ENCODE measurements at places on chromosomes 11 and 22.

DNA sequence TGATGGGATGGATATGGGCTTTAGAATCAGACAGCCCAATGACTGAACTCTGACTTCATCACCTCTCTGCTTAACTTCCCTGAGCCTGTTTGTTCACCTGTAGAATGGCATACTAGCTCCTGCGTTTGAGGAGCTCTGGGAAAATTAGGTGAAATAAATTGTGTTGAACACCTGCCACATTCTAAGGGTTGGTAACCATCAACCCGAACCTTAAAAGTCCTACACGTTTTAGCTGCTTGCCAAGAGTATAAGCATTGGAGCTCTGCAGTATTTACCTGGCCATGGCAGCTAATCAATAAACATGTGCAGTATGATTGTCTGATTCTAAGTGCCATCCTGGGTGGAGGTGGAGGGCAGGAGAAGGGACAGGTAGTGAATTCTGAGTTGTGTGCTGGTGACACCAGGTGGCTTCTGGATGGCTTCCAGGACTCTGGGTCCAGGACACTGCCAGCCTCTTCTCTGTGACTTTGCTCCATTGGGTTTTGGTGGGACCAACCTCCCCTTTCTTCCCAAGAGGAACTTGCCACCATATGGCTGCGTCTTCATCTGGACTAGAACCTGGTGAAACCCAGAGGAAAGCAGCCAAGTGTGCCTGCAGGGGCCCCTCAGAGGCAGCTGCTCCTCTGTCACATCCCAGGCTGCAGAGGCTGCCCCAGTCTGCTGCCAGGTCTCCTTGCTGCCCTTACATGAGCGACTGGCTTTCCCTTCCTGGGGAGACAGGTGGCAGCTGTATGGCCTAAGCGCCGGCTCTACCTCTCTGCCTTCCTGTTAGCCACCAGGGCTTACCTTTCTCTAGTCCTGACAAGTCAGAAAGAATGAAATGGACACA, 85.6 kb downstream of the CACNG2 start:
- DNase-seq, result no peak

- no peak for DNase-seq
Observed at GRCh38 chr11:44011797-44012196, 36.0 kb upstream of the ACCSL start.

GRCh38 chr22:32042924-32043323, at the start of gene SLC5A1:
TSS of gene SLC5A1 (plus strand) at chr22:32043261. CDS start at chr22:32043282, 21 bp downstream.
- DNase-seq, result no peak

DNA sequence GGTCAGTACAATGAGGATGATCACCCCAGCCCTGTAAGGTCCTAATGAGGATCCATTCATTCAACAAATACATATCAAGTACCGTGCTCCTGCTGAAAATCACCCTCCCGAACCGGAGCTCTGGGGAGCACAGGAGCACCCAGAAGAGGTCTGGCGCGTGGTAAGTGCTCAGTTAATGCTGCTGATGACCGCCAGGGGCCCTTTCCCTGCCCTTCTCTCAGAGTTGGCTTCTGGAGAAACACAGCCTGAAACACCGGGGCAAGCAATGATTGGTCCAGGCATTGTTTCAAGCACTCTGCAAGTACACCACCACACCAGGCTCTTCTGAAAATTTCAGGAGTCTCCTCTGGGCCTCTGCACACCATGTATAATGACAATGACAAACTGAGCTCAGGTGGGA, 3.8 kb upstream of the CCDC86 start:
- no peak for DNase-seq

DNA sequence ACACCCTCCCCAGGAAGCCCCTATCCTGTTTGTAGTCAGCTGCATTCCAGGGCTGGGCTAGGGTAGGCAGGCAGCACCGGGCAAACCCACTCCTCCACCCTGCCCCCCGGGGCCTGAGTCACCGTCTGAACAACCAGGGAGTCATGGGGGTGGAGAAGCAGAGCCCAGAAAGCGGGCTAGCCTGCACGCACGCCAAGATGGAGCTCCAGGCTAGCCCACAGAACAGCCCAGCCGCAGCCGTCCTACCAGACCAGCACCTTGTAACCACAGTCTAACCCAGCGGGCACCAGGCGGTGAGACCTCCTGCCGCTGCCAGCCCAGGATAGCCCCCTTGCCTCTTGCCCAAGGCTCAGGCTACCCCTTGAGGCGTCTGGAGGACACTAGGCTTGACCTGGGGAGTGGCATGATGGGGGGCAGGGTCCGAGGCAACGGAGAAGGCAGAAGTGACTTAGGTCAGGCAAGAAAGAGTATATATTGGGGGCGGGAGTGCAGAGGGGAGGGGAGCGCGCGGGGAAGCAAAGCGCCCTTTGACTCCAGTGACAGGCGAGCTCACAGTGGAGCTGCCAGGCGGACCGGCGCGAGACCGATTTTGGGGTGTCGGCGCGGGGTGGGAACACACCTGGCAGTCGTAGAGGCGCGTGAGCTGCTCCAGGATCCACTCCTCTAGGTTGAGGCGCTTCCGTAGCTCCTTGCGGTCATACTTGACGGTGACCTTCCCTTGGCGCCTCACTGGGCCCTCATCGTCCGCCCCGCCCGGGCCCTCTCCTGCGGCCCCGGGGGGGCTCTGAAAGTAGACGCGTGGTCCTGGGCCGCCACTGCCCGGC, 734 bp downstream of the PPP1R14B start:
- DNase-seq, result peak; percentile 55

GRCh38 chr22:32340411-32340810, 17.3 kb upstream of the RFPL3 start:
- DNase-seq, result no peak

DNA sequence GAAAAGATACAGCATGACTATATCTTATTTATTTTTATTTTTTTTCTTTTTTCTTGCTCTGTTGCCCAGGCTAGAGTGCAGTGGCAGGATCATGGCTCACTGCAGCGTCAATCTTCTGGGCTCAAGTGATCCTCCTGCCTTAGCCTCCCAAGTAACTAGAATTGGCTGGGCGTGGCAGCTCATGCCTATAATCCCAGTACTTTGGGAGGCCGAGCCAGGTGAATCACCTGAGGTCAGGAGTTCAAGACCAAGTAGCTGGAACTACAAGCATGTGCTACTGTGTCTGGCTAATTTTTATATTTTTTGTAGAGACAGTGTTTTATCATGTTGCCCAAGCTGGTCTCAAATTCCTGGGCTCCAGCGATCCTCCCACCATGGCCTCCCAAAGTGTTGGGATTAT, 28.3 kb upstream of the CCDC134 start:
- DNase-seq, result no peak

DNA sequence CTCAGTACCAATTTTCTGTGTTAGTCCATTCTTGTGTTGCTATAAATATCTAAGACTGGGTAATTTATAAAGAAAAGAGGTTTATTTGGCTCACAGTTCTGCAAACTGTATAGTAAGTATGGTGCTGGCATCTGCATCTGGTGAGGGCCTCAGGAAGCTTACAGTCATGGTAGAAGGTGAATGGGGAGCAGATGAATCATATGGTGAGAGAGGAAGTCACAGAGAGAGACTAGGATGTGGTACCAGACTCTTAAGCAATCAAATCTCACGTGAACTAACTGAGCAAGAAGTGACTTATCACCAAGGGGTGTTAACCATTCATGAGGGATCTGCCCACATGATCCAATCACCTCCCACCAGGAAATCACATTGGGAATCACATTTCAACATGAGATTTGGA, 60.8 kb upstream of the ZBED5 start:
- no peak for DNase-seq

DNA sequence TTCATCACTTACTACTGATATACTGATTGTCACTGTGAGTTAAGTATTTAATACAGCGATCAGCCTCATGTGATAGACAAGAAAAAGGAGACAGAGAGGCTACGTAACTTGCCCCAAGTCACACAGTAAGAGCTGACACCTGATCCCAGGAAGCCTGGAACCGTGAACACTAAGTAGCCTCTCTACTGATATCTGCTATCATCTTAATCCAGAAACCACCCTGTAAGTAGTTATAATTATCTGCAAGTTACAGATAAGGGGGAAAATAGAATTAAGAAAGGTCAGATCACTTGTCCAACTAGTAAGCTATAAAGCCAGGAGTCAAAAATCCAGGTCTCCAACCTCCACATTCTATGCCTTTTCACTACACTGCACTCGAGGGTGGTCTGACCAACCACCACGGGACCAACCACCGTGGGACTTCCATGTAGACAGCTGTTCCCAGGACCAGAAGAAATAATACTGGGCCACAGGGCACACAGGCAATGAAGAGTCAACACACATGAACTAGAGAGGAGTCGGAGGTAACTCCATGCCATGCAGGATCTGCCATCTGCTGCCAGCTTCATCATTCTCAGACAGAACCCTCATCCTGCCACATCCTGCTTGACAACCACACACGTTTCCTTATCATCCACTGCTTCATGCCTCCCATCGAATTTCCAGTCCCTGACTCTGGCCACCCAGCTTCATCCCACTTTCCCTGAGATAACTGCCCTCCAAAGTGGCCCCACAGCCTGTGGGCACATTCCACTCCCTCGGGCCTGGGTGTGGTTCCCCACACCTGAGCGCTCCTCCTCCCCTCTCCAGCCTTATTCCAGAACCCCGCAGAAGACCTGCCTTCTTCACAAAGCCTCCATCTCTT, 58.6 kb downstream of the MICAL3 start:
- DNase-seq, result no peak

DNA sequence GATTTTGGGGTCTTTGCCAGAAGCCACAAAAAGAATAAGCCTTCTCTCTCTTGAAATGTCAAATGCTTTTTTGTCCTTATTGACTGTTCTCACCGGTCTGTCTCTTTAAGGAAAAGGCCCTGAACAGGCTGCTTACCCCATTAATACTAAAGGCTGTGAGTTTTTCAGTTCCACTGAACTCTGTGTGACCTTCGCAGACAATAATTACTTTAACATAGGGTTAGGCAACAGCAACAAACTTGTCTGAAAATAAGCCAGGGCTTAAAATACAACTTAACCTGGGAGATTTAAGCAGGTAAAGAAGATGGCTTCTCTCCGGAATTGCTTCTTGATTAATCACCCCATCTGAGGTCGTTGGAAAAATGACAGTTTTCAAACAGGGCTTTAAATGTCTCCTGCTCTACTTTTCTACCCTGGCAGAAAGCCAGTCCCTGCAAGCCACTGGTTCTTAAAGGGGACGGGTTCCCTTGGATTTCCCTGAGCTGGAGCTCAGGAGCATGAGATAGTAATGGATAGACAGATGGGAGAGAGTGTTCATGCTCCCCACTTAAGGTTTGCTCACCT, 69.4 kb downstream of the ARL14EP start:
- DNase-seq, result no peak

GRCh38 chr11:94130298-94131046, 1.8 kb downstream of the PANX1 start:
- DNase-seq, result no peak

DNA sequence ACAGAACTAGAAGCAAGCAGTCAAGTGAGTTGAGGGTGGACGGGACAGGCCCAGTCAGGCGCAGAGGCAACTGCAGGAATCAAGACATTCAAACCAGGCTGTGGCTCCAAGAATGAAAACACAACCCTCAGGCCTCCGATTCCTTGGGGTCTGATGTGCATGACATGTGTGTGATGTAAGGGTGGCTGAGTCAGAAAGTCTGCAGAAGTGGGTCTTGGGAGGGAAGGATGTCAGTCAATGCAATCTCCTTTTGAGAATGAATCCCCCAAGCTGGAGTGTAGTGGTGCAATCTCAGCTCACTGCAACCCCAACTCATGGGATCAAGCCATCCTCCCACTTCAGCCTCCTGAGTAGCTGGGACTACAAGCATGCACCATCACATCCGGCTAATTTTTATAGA, 15.9 kb upstream of the PDE2A start:
- DNase-seq, result no peak

DNA sequence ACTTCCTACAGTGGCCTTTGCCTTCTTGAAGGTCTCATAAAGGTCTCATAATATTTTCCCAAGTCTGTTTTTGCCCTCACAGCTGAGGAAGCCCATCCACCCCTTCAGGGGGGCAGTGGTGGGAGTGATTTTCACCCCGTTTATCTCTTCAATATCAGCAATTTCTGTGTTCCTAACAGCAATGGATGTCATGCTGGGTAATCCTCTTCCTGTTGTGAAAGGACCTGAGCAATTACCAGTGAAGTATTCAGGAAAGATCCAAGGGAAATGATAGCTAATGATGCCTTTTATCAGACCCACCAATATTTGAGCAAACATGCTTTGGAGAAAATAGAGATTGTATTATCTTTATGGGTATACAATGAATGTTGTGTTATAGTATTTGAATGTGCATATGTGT, 226.9 kb downstream of the INSC start:
- no peak for DNase-seq

- DNase-seq, result peak; percentile 67
Observed at GRCh38 chr11:72482211-72482812, 48.0 kb upstream of the CLPB start.

DNA sequence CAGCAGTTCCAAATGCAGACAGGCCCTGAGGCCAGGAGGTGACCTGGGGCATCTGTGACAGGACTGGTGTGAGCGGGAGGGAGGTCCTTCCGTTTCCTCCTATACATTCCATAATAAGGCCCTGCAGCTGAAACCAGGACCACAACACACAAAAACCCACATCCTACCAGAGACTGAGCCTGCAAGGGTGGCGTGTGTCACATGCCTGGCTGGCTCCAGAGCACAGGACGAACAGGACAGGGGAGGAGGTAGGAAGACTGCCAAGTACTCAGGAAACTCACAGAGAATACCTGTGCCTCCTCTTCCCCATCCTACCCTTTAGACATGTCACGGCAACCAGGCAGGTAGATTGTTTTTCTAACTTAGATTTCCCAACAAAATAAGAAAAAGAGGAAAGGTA, 103.9 kb downstream of the ARL14EP start:
- DNase-seq, result no peak

DNA sequence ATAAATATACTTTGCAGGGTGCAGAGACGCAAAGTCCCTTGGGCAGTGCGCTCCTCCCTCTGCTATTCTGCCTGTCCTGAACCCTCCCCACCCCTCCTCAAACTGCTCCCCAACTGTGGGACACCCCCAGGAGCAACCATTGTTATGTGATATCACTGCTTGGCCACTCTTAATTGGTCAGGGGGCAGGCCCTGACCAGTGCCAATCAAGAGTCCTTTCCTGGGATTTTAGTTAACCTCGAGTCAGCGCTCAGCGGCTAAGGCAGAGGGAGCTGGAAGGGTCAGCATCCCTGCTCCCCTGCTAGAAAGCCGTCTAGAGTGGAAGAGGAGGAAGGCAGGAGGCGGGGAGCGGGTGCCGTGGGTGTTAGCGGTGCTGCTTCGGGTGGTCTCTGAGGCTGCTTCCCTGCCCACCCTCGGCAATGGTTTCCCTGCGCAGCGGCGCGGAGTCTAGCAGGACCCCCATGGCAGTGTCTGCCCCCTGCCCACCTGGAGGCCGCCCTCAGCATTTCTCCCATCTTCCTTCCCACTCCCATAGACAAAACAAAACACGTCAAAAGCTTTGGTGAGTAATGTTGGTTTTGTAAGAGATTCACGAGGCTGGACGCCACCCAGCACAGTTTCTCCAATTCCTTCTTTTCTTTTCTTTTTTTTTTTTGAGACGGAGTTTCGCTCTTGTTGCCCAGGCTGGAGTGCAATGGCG, 38.4 kb upstream of the A4GALT start:
- DNase-seq, result no peak

GRCh38 chr11:84522331-84522730, 1104.8 kb downstream of the DLG2 start:
- no peak for DNase-seq

GRCh38 chr11:34104680-34105078, 750 bp upstream of the NAT10 start:
- no peak for DNase-seq

Data from T-helper 1 cell (primary cell).